ENCODE measurements at places on chromosomes 12 and 14. TPM values are rescaled to one million over a fixed set of nuclear protein-coding genes. Genes with fewer than 3 reads are reported as not detected.

Gene CYP46A1
- total RNA-seq = 0.23 TPM

Gene DYNC1H1
- 223 TPM for total RNA-seq

Gene MAP1LC3B2
- total RNA-seq = 0.68 TPM

Gene LRTM2
- total RNA-seq = not detected

Gene RERG
- not detected for total RNA-seq

Gene SMCO2
- 0.38 TPM for total RNA-seq

Gene PTCSC3
- not detected for total RNA-seq

Gene SLC2A13
- total RNA-seq = 3.2 TPM

DNA sequence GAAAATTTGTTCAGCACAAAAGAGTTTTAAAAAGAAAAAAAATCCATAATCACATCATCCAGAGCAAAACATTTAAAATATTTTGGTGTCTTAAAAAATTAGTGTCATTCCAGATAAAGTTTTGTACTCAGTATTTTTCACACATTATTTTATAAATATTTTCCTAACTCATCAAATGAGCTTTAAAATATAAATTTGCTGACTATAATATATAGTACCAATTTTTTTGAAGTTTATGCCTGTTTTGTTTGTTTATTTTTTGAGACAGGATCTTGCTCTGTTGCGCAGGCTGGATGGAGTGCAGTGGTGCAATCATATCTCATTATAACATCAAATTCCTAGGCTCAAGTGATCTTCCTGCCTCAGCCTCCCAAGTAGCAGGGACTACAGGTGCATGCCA is 164.1 kb downstream of the SLC41A2 start:
- no peak overlapping the region for H3K4me3 ChIP-seq
- no peaks in the 10 kb centered on the region for H3K36me3 ChIP-seq
- DNase-seq = no peak
- H3K27ac ChIP-seq = no peak overlapping the region
- H3K27me3 ChIP-seq = peaks cover 9% of the 10 kb centered on the region

DNA sequence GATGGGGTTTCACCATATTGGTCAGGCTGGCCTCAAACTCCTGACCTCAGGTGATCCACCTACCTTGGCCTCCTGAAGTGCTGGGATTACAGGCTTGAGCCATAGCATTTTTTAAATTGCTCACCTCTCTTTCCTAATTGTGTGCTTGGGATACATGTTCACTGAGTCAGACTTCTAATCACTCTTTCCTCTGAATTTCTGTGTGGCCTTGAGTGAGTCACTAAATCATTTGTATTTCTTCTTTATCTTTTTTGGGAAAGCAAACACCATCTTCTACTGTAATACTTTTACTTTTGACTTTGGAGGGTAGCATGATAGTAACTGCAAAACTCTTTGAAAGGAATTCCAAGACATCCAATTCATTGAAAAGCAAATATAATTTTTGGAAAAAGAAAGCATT is 60.8 kb downstream of the FLRT2 start:
- no peaks in the 10 kb centered on the region for H3K4me1 ChIP-seq
- DNase-seq = no peak
- H3K27me3 ChIP-seq = no peaks in the 10 kb centered on the region
- H3K4me3 ChIP-seq = no peak overlapping the region
- no peak overlapping the region for H3K27ac ChIP-seq

GRCh38 chr12:47881051-47881450 is 23.7 kb downstream of the VDR start:
- H3K27me3 ChIP-seq = no peaks in the 10 kb centered on the region
- H3K36me3 ChIP-seq = peaks cover 71% of the 10 kb centered on the region
- no peak overlapping the region for H3K27ac ChIP-seq
- peak overlapping the region; percentile 23 for H3K4me3 ChIP-seq
- DNase-seq = no peak

DNA sequence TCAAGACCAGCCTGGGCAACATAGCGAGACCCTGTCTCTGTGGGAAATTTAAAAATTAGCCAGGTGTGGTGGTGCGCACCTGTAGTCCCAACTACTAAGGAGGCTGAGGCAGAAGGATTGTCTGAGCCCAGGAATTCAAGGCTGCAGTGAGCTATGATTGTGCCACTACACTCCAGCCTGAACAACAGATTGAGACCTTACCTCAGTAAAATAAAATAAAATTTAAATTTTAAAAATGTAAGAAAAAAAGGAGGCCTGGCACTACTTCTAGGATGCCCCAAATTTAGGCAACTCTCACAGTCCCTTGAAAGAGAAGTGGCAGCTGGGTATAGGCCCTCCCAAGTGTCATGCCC is 918 bp upstream of the INHBE start:
- no peaks in the 10 kb centered on the region for H3K36me3 ChIP-seq
- H3K4me1 ChIP-seq = peaks cover 29% of the 10 kb centered on the region
- no peak for DNase-seq
- H3K27ac ChIP-seq = no peak overlapping the region

DNA sequence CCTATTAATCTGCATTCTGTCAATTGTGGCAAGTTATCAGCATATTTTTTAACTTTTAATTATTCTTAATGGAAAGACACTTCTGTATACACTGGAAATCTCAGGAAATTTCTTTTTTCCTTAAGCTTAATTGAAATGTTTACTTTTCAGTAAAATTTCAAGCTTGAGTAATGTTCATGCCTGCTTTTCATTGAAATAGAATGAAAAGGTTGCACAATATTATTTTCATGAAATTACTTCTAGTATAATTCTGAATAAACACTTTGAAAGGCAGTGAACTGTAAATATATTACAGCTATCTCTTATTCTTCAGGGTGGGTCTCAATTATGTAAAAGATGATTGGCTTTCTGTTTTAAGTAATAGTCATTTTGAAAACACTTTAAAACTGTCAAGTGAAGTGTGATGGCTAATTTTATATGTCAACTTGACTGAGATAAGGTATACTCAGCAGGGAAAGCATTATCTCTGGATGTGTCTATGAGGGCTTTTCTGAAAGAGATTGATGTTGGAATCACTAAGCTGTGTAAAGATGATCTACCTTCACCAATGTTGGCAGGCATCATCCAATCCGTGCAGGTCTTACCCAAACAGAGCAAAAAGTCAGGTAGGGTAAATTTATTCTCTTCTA is 29.9 kb downstream of the CLEC2D start:
- H3K27me3 ChIP-seq = no peaks in the 10 kb centered on the region
- peak overlapping the region; percentile 46 for H3K27ac ChIP-seq
- peaks cover 81% of the 10 kb centered on the region for H3K4me1 ChIP-seq
- DNase-seq = no peak
- H3K36me3 ChIP-seq = peaks cover 58% of the 10 kb centered on the region

- H3K27ac ChIP-seq = no peak overlapping the region
- H3K4me1 ChIP-seq = no peaks in the 10 kb centered on the region
- H3K27me3 ChIP-seq = peaks cover 4% of the 10 kb centered on the region
Measured at GRCh38 chr14:21136024-21136423, 19.8 kb downstream of the OR5AU1 start.

DNA sequence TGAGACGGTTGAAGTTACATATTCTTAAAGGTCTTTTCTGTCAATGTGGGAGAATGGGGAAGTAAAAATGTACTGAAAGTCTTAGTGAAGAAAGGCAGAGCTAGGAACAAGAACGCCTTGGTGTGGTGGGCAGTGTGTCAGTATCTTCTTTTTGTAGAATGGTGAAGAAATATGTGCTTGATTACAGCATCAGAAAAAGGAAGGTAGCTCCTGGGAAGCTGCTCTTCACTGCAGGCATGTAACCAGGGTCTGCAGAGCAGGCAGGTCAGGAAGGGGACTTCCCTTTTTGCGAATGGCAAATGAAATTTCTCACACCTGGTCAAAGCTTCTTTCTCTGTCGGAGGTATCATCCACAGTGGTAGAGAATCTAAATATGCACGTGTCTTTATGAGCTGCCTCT is 226.2 kb downstream of the ADAMTS20 start:
- H3K27ac ChIP-seq = no peak overlapping the region
- no peak overlapping the region for H3K4me3 ChIP-seq
- no peaks in the 10 kb centered on the region for H3K36me3 ChIP-seq
- no peaks in the 10 kb centered on the region for H3K4me1 ChIP-seq
- no peak for DNase-seq

DNA sequence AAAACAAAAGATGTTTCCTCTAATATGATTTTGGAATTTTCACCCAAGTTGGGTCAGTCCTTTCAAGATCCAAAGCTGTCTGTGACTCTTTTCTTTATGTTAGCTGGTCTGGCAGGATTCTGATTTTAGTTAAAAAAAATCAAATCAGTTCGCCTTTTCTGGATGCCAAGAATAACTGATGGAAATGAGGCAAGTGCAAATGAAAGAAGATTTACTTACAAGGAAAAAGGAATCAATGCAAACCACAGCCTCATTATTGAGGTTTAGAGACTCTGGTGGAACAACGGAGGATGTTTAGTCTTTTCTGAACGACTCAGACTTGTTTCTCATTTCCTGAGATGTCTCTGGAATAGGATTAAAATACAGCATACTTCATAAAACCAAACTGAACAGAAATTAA is 117.0 kb upstream of the DYRK2 start:
- H3K4me1 ChIP-seq = no peaks in the 10 kb centered on the region
- H3K27ac ChIP-seq = no peak overlapping the region
- H3K36me3 ChIP-seq = no peaks in the 10 kb centered on the region
- H3K4me3 ChIP-seq = no peak overlapping the region
- H3K27me3 ChIP-seq = no peaks in the 10 kb centered on the region

DNA sequence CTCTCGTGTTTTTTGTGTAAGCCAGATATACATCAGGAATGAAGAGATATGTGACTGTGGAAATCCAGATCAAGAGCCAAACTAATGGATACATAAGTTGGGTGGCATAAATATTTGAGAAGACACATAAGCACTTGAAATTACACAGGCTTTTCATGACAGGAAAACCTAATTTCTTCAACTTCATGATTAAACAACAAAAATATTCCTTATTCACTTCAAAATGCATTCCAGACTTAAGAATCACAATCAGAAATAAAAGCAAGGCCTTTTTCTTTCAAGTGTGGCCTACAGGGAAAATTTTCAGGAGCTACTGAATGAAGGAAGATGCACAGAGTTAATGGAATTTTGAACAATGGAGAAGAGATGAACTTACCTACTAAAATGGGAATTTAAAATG is 515.6 kb downstream of the FOXG1 start:
- H3K36me3 ChIP-seq = no peaks in the 10 kb centered on the region
- H3K4me1 ChIP-seq = no peaks in the 10 kb centered on the region
- no peak overlapping the region for H3K27ac ChIP-seq
- no peaks in the 10 kb centered on the region for H3K27me3 ChIP-seq

- H3K36me3 ChIP-seq = no peaks in the 10 kb centered on the region
- no peak overlapping the region for H3K27ac ChIP-seq
- no peak overlapping the region for H3K4me3 ChIP-seq
- H3K4me1 ChIP-seq = no peaks in the 10 kb centered on the region
- H3K27me3 ChIP-seq = peaks cover 22% of the 10 kb centered on the region
Measured at GRCh38 chr14:56087671-56088471, 30.3 kb upstream of the PELI2 start.

GRCh38 chr12:103802586-103802886 is 38.5 kb downstream of the NT5DC3 start:
- no peak overlapping the region for H3K4me3 ChIP-seq
- peaks cover 5% of the 10 kb centered on the region for H3K36me3 ChIP-seq
- no peaks in the 10 kb centered on the region for H3K27me3 ChIP-seq
- DNase-seq = no peak

- H3K4me1 ChIP-seq = peaks cover 24% of the 10 kb centered on the region
- H3K36me3 ChIP-seq = peaks cover 4% of the 10 kb centered on the region
- H3K4me3 ChIP-seq = no peak overlapping the region
- no peak overlapping the region for H3K27ac ChIP-seq
- DNase-seq = no peak
Measured at GRCh38 chr12:132148368-132149045, 4.2 kb downstream of the NOC4L start.

DNA sequence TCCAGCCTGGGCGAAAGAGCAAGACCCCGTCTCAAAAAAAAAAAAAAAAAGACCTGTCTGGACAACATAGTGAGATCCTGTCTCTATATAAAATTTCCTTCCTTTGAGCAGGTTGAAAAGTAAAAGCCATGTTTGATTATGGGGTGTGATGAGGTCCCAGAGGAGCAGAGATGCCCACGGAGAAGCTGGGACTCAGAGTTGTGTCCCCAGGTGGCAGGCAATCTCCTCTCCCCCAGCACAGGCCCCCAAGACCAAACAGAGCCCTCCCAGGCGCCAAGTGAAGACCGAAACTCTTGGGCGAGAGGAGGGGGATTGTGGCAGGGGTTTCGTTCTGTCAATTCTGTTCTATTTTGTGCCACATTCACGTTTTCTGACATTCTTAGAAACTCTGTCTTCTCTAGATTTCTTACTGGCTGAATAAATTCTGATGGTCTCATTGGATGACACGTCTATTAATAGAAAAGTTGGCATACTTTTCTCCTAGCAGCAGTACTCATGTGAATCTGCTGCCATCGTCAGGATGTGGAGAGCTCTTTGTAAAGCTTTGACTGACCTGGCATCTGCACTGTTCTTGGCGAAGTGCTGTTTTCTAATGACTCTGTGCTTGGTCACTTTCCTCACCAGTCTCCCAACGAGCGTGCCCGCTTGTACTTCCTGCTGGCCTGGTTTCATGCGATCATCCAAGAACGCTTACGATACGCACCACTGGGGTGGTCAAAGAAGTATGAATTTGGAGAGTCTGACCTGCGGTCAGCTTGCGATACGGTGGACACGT is 43.4 kb downstream of the HSP90AA1 start:
- no peaks in the 10 kb centered on the region for H3K27me3 ChIP-seq

GRCh38 chr14:103488960-103489359 is 33.7 kb downstream of the CKB start:
- no peak overlapping the region for H3K27ac ChIP-seq
- no peak for DNase-seq

DNA sequence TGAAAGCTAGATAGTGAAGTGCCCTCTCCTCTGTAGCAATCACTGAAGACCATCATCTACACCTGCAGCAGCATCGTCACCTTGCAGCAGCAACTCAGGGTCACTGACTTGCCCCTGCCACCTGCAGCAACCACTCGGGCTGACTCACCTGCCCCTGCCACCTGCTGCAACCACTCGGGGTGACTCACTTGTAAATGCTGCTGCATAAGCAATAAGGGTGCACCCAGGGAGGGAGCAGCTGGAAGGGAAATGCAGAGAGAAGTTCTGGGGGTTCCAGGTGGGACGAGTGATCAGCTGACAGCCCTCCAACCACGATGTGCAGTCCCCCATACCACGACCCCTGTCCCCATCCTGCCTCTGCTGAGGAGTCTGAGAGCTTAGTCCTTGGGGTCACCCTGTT is 357.1 kb upstream of the SFSWAP start:
- peaks cover 4% of the 10 kb centered on the region for H3K27me3 ChIP-seq
- no peak for DNase-seq
- no peak overlapping the region for H3K4me3 ChIP-seq
- H3K27ac ChIP-seq = no peak overlapping the region

DNA sequence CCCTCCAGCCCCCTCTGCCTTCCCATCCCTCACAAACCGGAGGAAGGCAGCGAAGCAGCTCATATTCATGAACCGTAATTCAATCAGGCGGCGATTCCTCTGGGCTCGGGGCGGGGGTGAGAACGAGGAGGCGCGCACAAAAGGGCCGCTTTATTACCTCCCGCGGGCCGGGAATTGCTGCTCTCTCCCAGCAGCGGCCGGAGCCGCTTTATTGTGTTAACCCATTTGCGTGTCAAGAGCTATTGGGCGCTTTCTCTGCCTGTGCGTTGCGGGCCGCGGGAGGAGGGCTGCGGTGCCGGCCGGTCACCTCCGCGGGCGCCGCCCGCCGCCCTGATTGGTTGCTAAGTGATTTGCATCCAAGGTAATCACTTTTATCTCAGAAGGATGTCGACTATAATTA is 4.8 kb downstream of the FAM222A start:
- peaks cover 29% of the 10 kb centered on the region for H3K27me3 ChIP-seq
- H3K36me3 ChIP-seq = no peaks in the 10 kb centered on the region
- H3K4me3 ChIP-seq = no peak overlapping the region
- DNase-seq = no peak

Data from activated CD4-positive, alpha-beta memory T cell treated with anti-CD3 and anti-CD28 coated beads, Interleukin-2, amount 10 ng/mL, durations not matched to agents 7 days and 5 days (primary cell).